NCI-H1930 (cell line): ENCODE measurements at places on chromosomes 1 and 21.

GRCh38 chr1:234262007-234262753 is 111.1 kb upstream of the COA6 start:
- DNase-seq: no peak

DNA sequence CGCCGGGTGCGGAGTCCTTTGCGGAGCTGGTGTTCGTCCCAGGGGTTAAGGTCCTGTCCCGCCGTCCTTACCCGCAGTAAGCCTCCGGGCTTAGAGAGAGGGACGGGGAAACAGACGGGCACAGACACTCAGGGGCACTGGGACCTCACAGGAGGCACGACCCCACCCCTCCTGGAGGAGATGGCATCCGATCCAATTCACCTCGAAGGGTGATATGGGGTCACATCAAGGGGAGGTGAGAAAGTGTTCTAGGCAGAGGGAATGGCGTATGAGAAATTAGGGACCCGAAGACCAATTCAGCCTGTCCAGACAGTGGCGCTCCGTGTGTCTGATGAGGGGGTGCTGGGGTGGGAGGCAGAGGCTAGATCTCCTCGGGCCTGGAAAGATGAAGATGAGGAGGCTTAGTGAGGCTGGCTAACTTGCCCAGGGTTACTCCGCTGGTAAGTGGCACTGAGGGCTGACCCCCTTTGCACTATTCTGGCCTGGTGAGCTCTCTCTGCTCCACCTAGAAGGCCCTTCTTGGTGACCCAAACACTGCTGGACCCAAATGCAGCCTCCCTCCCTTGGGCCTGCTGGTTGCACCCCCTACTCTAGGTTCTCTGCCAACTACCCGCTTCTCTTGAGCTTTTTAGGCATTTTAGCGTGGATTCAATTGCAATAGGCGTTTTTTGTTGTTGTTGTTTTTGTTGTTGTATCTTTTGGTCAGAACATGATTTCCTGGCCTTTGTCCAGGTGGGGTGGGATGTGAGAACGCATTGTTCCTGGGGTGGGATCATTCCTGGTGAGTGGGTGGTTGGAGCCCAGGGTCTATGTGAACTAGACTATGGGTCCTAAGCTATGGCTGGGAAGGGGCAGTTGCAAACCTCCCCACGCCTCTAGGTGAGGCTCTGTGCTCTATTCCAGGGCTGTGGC is 12.3 kb downstream of the BTBD19 start:
- DNase-seq: no peak

DNA sequence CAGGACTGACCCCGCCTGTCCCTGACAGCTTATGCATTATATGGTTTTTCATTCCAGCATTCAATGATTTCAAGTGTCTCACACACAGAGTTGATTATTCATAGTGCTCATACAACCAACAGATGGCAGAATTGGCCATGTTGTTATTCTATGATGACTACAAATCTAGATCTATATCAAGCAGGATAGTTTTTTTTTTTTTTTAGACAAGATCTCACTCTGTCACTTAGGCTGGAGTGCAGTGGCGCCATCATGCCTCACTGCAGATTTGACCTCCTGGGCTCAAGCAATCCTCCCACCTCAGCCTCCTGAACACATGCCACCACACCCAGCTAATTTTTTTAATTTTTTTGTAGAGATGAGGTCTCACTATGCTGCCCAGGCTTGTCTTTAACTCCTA is 40.1 kb upstream of the LRRC8D start:
- DNase-seq: no peak

DNA sequence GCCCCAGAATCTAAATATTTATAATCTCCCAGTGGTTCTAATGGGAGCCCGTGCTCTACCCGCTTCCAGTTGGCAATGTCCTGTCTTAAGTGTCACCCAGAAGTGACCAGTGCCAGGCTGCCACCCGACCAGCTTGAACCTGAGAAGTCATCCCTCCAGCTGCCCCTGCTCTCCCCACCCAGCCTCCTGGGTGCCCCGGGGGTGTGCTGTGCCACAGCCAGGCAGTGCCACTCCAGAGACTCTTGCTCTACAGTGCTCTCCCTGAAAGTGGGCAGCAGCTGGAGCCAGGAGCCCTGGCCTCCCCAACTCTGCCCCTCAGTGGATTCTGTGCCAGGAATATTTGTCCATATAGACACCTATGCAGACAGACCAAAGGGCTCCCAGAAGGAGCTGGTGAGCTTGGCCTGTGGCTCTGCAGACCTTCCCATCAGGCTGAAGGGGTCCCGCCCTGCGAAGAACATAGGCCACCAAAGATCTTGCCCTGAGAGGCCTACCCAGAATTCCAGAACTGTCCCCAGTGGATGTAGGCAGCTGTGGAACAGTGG is 9.0 kb upstream of the EPS8L3 start:
- no peak for DNase-seq

DNA sequence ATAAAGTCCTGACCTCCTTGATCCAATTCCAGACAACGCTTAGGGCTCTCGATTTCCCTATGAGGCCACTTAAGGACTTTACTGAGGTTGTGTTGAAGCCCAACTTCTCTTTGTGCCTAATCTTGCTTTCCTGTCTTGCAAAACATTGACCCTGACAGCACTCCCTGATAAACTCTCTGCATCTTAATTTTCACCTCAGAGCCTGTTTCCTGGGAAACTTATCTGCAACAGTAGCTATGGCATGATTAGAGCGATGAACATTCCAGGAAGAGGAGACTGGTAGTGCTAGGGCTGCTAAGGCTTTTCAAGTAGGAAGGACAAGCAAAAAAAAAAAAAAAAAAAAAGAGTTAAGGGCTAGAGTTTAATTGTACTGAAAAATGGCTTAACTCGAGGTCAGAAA is 118.9 kb downstream of the RGS21 start:
- no peak for DNase-seq
